ENCODE measurements at places on chromosomes 2 and 18. TPM values are rescaled to one million over a fixed set of nuclear protein-coding genes. Genes with fewer than 3 reads are reported as not detected.
A peak's percentile ranks its signal among the peaks of the same experiment; 100 is the strongest.

HOXD1 gene
- 0.50 TPM for polyA plus RNA-seq

- DNase-seq, result no peak
- no peak overlapping the region for H3K27ac ChIP-seq
- no peaks in the 10 kb centered on the region for H3K27me3 ChIP-seq
- no peaks in the 10 kb centered on the region for H3K4me1 ChIP-seq
- H3K4me3 ChIP-seq, result no peak overlapping the region
Measured at GRCh38 chr2:166841152-166841551, 47.1 kb upstream of the XIRP2 start.

DNA sequence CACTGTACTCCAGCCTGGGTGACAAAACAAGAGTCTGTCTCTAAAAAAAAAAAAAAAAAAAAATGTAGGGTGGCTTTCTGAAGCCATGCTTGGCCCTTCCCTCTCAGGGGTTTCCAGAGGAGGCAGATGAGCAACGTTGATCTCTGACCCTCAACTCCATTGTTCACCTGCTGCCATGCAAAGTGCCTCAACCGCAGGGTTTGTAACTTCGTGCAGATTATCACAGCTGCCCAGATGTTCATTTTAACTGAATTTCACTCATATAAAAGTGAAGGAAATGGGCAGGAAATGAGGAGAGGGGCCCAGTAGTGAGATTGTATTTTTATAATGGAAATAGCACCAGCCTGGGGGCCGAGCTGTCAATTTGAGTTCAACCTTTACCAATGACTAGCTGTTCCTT is 14.9 kb upstream of the B3GNT2 start:
- H3K27me3 ChIP-seq, result no peaks in the 10 kb centered on the region
- H3K4me3 ChIP-seq, result no peak overlapping the region
- peak; percentile 9 for DNase-seq
- H3K4me1 ChIP-seq, result no peaks in the 10 kb centered on the region
- no peak overlapping the region for H3K27ac ChIP-seq

GRCh38 chr2:43238176-43238575 is 11.8 kb upstream of the ZFP36L2 start:
- no peaks in the 10 kb centered on the region for H3K27me3 ChIP-seq
- peaks cover 50% of the 10 kb centered on the region for H3K4me1 ChIP-seq
- no peaks in the 10 kb centered on the region for H3K36me3 ChIP-seq
- H3K27ac ChIP-seq, result no peak overlapping the region

GRCh38 chr2:64268330-64269048 is 124.3 kb upstream of the PELI1 start:
- H3K36me3 ChIP-seq, result no peaks in the 10 kb centered on the region
- H3K27me3 ChIP-seq, result no peaks in the 10 kb centered on the region
- H3K27ac ChIP-seq, result no peak overlapping the region
- peaks cover 12% of the 10 kb centered on the region for H3K4me1 ChIP-seq
- DNase-seq, result no peak
- H3K4me3 ChIP-seq, result no peak overlapping the region

Measured in spleen (tissue), 13 donors.